Dorsolateral prefrontal cortex (tissue), 122 donors: ENCODE measurements at places on chromosomes 1 and 21. TPM values are rescaled to one million over a fixed set of nuclear protein-coding genes. Genes with fewer than 3 reads are reported as not detected.

GRCh38 chr1:194846488-194846887 lies 1660.1 kb upstream of the B3GALT2 start:
- no peak for DNase-seq

Gene OR2G6
- 0.11 TPM for total RNA-seq

Gene SPATA45
- 1.1 TPM for total RNA-seq

- DNase-seq = no peak
These were observed 347.5 kb downstream of the VAV3 start for GRCh38 chr1:107617456-107617855.
